ENCODE measurements at places on chromosomes 16 and 17.

DNA sequence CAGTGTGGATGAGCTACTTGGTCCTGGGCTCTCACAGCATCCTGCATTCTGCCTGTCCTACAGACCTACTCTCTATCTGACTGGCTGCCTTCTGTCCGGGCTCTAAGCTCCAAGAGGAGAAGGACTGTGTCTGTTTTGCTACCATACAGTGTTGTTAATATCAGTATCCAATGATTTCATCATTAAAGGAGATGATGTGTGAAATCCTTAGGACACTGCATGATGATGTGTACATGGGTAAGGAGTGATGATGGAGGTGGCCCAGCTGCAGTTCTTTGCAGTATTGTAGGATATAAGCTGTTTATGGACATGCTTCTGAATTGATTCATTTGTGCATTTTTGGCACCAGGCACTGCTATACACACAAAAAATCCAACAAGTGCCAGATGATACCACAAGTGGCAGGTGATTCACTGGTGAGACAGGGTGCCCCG, 536.9 kb upstream of the CDH11 start:
- DNase-seq, result no peak

DNA sequence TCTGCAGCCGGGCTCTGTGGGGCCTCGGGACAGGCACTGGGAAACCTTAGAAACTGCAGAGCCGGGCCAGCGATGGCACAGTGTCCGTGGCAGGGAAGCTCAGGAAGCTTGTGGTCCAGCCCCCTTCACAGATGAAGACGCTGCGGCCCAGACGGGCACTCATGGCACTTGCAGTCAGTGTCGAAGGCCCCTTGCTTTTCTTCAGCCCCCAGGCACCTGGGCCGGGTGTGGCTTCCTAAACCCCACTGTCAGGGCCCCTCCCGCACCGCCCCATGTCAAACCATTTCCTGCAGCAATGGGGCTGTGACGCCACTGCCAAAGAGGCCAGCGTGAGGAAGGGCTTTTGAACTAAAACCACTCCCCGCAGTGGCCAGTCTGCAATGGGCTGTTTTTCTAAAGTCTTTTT, 164.0 kb downstream of the LAT start:
- no peak for DNase-seq

- no peak for DNase-seq
These were observed 605 bp upstream of the ABAT start for GRCh38 chr16:8673611-8674412.

- DNase-seq, result no peak
These were observed 14.4 kb downstream of the UBFD1 start for GRCh38 chr16:23571895-23572294.

DNA sequence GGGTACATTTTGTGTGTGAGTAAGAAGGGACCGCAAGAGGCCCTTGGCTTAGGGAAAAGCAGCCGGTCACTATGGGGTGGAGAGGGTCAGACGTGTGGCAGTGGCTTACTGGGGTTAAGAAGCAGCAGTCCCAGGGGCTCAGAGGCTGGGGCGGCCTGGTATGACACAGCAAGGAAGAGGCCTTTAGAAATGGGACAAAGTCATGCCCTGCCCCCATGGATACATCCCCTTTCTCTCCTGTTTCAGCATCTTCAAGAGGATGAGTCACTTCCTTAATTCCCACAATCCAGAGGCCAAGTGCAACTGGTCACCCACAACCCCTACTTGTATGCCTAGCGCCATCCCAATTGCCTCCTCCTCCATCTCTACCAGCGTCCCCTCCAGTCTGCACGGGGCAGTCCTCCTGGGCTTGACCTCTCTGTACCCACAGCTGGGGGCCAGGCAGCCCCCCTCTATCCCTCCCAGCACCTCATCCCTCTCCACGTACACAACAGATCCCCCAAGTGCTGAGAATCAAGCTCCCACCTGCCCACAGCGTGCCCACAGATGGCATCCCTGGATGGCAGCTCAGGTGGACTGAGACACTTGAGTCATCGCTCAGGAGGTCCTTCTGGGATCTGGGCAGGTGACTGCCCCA, 6.9 kb upstream of the EFTUD2 start:
- DNase-seq, result peak; percentile 30

Measured in femur (tissue), 1 donor.